ENCODE measurements at places on chromosomes 4 and X. TPM values are rescaled to one million over a fixed set of nuclear protein-coding genes. Genes with fewer than 3 reads are reported as not detected.

DNA sequence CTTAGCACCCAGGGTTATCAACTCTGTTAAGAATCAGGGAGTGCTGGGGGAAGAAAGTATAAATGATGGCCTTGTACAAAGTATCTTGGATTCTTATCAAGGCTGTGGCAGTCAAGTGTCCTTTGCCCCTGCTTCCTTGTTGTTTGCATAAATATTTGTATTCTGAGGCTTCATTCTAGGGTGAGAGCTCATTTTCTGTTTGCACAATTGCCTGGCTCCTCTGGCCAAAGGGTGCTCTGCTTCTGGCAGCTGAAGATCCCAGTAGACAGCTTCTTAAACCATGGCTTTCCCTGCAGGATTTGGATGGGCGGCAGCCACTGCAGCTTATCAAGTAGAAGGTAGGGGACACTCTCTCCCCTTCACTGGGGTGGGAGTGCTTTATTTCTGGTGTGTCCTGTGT, at the start of gene GBA3:
TSS of gene GBA3 (plus strand) at position 202 of the 400 bp plus-strand sequence.
- no peak for DNase-seq

DNA sequence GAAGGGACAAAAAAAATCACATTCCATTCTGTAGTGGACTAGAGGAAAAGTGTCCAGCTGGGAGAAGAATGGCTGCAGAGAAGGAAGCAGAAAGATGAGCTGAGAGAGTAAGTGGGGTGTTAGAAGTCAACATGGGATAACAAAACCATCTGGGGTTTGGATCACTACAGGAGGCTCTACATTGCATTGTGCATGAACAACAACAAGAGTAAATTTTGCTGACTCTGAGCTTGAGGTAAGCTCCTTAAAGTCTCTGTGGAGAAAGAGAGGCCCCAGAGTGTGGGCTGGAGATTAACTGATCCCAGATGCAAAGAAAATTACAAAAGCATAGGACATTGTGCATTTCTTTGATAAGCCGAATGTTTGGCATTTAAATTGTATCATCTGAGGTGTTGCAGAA, 128.9 kb downstream of the UGT8 start:
- DNase-seq = no peak

GRCh38 chr4:27701606-27702005, 841.0 kb downstream of the STIM2 start:
- DNase-seq = no peak

RASL11B gene
- total RNA-seq = 8.1 TPM

- no peak for DNase-seq
Measured at GRCh38 chrX:136589966-136590365, 58.0 kb downstream of the VGLL1 start.

Measured in chondrocyte (in vitro differentiated cells).